ENCODE measurements at places on chromosomes 2 and 18.

- DNase-seq, result no peak
Measured at GRCh38 chr2:120935339-120936313, 200.0 kb downstream of the GLI2 start.

DNA sequence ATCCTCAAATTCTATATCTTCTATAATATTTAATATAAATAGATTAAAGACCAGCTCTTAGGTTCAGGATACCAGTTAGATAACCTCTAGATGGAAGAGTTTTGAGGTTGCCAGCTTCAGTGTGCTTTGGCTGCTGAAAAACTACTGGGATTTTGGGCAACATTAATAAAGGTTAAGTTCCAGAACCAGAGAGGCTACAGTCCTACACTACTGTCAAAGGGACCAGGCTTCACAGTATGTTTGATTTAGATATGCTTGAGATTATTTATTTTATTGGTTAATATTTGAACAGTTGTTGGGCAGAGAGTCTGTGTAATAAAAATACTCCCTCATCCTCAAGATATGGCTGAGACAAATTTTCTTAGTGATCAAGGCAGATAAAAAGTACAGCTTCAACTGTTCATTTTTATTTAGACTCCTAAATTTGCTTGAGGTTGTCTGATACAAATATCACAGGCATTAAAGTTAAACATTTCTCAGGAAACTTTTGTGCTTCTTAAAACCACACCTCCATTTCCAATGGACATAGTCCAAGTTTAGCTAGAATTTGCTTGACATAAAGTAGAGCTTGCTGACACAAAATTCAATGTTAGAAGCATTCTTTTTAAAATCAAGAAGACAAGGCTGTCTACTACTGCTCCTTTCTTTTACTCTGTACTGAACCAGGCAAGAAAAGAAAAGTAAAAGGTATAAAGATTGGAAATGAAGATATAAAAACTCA is 19.7 kb upstream of the TMEM17 start:
- no peak for DNase-seq

- DNase-seq, result peak; percentile 44
Measured at GRCh38 chr2:39379643-39380524, 57.2 kb downstream of the MAP4K3 start.

- no peak for DNase-seq
Measured at GRCh38 chr18:44655435-44655834, 25.3 kb upstream of the SETBP1 start.

GRCh38 chr2:45721150-45721549 is 69.7 kb downstream of the PRKCE start:
- no peak for DNase-seq

DNA sequence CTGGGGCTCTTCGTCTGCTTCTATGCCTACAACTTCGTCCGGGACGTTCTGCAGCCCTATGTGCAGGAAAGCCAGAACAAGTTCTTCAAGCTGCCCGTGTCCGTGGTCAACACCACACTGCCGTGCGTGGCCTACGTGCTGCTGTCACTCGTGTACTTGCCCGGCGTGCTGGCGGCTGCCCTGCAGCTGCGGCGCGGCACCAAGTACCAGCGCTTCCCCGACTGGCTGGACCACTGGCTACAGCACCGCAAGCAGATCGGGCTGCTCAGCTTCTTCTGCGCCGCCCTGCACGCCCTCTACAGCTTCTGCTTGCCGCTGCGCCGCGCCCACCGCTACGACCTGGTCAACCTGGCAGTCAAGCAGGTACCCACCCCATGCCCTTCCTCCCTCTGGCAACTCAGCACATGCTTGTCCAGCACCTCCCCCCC is 24.2 kb downstream of the STEAP3 start:
- no peak for DNase-seq

GRCh38 chr18:51195451-51196117 is 1.9 kb downstream of the MEX3C start:
- DNase-seq, result peak; percentile 24

GRCh38 chr2:27307545-27308358 is 493 bp downstream of the UCN start:
- DNase-seq, result no peak

GRCh38 chr2:78304678-78305077 is 720.8 kb upstream of the REG3G start:
- DNase-seq, result no peak

DNA sequence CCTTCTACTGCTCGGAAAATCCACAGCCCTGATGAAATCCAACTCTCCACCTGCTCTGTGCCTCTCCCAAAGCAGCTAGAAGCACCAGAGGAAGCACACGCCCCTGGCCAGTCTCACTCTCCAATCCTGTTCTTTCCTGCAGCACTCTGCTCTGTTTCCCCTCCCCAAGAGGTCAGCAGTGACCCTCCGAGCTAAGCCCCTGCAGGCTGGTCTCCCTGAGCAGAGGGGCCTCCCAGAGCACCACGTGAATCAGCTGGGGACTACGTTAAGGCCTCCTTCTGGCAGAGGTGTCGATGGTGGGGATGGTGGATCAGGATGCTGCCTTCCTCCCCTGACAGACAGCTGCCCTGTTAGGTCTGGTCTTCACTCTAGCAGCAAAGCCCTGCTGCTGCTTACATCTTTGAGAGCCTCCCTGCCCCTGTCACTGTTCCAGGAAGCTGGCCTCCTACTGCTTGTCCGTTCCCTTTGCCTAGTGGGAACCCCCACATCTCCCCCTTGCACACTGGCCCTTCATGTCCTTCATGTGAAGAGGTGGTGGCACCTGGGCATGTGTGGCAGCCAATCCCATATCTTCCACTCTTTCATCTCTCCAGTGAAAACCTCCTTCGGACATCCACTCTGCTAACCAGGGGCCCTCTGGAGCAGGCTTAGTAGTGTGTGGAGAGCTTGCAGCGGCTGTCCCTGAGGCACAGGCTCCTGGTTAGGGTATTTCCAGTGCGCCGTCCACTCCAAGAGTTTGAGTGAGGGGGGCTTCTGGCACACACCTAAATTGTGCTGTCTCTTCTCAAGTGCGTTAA is 307.5 kb upstream of the HS6ST1 start:
- no peak for DNase-seq

GRCh38 chr18:39788383-39788782 is 2166.7 kb upstream of the PIK3C3 start:
- DNase-seq, result no peak

GRCh38 chr2:206876216-206876860 is 63.0 kb upstream of the CPO start:
- no peak for DNase-seq

DNA sequence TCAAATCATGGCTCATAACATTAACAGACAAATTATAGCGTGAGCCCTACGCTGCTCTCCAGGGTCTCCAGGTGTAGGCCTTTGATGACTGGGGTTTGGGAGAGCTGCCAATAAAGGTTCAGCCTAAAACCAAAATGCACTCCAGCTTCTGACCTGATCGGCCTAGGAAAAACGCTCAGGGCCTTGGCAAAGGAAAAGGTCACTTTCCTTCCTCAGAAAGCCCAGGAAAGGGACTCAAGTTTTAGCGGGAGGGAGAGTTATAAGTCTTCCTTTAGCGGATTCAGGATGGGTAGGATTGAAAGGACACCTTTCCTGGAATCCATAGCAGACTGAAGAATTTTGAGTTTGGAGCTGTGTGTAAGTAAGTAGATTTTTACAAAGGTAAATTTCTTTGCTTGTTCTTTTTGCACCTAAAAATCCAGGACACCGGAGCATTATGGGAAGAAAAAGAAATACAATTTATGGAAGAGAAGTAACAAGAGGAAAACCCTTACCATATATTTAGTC is 8.8 kb downstream of the EVX2 start:
- no peak for DNase-seq

DNA sequence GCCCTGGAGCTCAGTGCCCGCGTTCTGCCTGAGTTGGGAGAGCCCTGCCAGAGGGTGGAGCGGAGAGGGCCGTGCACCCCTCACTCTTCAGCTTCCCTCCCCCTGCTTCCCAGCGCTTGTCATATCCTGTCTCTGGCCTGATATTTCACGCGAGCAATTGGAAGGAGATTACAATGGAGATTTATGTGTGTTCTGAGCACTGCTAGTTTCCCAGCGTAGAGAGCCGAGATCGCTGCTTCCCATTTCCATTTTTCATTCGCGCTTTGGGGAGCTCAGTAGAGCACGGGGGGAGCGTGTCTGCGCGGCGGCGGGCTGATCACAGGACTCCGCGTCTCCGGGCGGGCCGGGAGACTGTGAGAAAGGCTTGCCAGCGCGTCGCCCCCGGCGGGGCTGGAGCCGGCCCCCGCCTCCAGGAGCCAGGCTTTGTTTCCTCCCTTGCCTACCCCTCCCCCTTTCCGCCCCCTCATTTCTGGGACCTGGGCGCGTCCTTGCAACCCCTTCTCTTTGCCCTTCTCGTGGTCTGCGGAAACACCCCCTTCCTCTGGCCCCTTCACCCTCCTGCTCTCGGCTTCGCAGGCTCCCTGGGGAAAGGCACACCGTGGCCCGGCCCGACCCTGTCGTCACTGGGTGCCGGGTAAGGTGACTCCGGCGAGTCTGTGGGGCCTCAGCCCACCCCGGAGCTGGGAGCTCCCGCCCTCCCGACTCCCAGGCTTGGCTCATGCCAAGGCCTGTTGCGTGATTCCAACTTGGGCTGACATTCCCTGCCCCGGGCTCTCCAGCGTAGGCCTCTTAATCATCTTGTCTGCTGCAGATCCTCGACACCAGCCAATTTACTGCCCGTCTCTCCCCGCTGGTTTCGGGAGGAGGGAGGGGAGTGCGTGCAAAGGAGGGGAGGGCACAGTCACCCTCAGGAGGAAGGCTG is 5.8 kb downstream of the DLX2 start:
- no peak for DNase-seq

GRCh38 chr2:241040081-241040803 is 41.8 kb downstream of the SNED1 start:
- DNase-seq, result no peak

GRCh38 chr2:203823173-203823572 is 44.4 kb upstream of the CTLA4 start:
- DNase-seq, result no peak

- no peak for DNase-seq
Measured at GRCh38 chr18:38695559-38696280, 1130.1 kb upstream of the CELF4 start.

DNA sequence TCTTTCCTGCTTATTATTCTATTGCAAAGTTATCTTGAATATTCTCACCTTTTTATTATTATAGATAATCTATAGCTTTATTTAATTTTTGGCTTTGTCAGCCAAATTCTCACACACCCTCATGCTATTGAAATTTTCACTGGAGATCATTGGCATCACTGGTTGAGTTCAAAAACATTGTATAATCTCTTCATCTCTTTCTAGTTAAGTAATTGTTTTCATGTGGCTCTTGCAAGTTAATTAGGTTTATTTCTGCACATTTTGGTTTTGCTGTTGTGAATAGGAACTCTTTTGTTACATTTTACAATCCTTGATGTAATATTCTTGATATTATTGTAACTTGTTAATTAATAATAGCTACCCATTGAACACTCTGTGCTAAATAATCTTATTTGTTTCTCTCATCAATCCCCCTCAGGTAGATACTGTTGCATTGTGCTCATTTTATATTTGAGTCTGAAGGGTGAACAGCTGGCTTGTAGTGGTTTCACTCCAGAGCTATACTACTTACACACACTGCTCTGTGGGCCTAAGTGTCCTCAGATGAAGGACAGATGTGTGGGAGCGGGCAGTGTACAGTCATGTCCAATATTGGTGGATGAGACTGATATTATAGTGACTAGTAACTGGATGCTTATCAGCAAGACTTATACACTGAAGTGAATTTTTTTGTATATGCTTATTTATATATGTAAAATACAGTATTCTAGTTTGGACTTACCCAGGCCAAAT is 112.7 kb downstream of the LCLAT1 start:
- DNase-seq, result no peak

DNA sequence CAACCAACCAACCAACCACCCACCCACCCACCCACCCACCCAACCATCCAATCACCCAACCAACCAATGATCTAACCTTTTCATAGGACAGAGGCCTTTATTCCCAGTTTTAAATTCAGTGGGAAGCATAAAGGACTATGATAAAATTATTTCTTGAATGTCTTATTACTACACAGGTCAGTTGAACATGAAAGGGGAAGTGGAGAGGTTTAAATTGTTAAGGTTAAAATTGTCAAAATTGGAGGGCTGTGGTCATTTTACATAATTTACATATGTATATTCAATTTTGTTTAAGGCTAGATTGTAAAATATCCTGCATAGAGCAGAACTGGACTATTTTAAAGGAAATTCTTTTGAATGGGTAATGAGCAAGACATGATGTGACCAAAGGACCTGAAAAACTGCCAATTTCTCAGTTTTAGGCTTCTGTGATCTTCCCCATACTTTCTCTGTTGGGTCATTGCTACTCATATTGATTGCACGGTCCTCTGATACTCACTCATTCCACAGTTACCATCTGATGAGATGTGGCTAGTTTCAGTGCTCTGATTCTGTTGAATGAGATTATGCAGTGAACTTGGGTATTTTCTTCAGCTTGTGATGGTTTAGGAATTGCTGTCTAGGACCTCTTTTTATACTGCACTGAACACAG is 127.4 kb downstream of the PLCL1 start:
- DNase-seq, result no peak

DNA sequence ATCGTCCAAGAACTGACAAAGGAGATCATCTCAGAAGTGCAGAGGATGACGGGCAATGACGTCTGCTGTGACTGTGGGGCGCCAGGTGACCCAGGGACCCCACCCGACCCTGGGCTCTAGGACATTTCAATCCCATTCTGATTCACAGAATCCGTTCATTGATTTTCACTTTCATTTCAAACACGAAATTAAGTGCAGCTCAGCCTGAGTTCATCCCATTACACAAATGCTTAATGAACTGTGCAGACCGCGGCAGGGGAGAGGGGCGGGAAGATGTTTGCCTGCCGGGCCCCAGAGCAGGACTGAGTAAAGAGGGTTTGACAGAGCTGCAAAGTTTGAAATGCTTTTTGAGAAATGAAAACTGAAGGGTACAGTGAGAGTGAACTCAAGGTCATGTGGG is 67.1 kb downstream of the ITGB1BP1 start:
- DNase-seq, result no peak

DNA sequence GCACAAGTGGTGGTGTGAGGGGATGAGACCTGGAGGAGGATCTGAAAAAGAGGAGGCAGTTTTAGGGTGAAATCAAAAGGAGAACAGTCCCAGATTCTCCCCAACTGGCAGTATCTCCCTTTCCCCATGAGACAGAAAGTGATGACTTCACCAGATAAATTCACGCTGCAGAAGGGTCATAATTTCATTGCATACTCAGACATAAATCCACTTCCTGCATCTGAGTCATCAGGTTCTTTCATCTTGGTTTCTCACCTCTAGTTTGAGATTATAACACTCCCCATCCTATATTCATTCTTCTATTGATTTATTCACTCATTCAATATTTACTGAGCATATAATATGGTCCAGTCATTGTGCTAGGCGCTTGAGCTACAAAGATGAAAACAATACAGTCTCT is 64.7 kb downstream of the CCDC148 start:
- DNase-seq, result no peak
